ENCODE measurements at places on chromosomes 2 and 18. TPM values are rescaled to one million over a fixed set of nuclear protein-coding genes. Genes with fewer than 3 reads are reported as not detected.
A peak's percentile ranks its signal among the peaks of the same experiment; 100 is the strongest.

- no peak for DNase-seq
- no peaks in the 10 kb centered on the region for H3K4me1 ChIP-seq
- H3K36me3 ChIP-seq, result no peaks in the 10 kb centered on the region
- H3K27ac ChIP-seq, result no peak overlapping the region
Measured at GRCh38 chr2:82000606-82001005, 1696.1 kb upstream of the LRRTM1 start.

DNA sequence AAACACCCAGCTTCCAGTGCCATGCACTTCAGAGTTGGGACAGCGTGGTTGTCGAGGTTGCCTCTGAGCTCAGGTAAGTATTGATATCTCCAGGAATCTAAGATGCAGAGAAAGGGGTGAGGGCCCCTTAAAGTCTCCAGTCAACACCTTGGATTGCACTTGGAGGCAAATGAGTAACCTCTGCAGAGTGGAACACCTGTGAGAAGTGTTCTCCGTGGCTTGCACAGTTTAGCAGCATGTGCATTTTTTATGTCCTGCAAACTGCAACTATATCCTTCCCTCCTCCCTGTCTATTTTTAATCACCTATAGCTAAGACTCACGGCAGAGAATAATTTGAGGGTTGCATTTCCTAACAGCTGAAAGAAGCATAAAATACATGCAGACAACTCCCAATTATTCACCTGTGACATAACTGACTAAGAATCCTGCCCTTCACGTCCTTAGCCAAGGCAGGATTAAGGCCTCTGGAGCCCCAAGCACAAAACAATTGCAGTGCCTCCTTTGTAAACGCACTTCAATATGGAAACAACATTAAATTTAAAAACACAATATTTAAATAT is 1.6 kb upstream of the ZNF385B start:
- peaks cover 4% of the 10 kb centered on the region for H3K4me1 ChIP-seq
- DNase-seq, result no peak
- no peak overlapping the region for H3K4me3 ChIP-seq
- H3K27ac ChIP-seq, result no peak overlapping the region

GRCh38 chr2:42859791-42860190 is 67.4 kb upstream of the HAAO start:
- no peak overlapping the region for H3K27ac ChIP-seq
- no peaks in the 10 kb centered on the region for H3K4me1 ChIP-seq
- no peak overlapping the region for H3K4me3 ChIP-seq
- DNase-seq, result no peak
- no peaks in the 10 kb centered on the region for H3K36me3 ChIP-seq

- H3K4me1 ChIP-seq, result no peaks in the 10 kb centered on the region
- no peak overlapping the region for H3K4me3 ChIP-seq
- H3K27ac ChIP-seq, result no peak overlapping the region
- H3K36me3 ChIP-seq, result no peaks in the 10 kb centered on the region
Measured at GRCh38 chr2:79723830-79724229, 211.0 kb downstream of the CTNNA2 start.

GRCh38 chr2:43011158-43011491 is 215.3 kb downstream of the ZFP36L2 start:
- no peaks in the 10 kb centered on the region for H3K27me3 ChIP-seq
- no peak overlapping the region for H3K4me3 ChIP-seq
- no peak overlapping the region for H3K27ac ChIP-seq
- H3K36me3 ChIP-seq, result no peaks in the 10 kb centered on the region
- H3K4me1 ChIP-seq, result no peaks in the 10 kb centered on the region

DNA sequence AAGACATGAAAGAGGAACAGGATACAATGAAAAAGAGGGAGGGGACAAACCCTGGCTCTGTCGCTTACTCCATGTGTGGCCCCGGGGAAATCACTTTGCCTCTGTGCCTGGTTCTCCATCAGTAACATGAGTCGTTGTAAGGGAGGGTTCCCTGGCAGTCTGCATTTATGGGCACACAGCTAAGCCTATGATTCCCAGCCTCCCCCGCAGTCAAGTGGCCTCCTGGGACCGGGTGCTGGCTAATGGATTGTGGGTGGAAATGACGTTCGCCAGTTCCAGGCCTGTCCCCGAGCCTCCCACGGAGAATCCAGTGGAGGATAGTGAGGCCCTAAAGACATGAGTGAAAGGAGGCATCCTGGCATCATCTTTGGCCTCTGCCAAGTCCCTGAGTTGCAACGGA is 42.7 kb downstream of the SFXN5 start:
- H3K4me1 ChIP-seq, result no peaks in the 10 kb centered on the region
- H3K36me3 ChIP-seq, result no peaks in the 10 kb centered on the region
- no peak for DNase-seq
- H3K4me3 ChIP-seq, result no peak overlapping the region

GRCh38 chr2:101983928-101984327 is 7.8 kb upstream of the IL1R2 start:
- H3K4me3 ChIP-seq, result no peak overlapping the region
- H3K36me3 ChIP-seq, result no peaks in the 10 kb centered on the region
- H3K27ac ChIP-seq, result no peak overlapping the region

DNA sequence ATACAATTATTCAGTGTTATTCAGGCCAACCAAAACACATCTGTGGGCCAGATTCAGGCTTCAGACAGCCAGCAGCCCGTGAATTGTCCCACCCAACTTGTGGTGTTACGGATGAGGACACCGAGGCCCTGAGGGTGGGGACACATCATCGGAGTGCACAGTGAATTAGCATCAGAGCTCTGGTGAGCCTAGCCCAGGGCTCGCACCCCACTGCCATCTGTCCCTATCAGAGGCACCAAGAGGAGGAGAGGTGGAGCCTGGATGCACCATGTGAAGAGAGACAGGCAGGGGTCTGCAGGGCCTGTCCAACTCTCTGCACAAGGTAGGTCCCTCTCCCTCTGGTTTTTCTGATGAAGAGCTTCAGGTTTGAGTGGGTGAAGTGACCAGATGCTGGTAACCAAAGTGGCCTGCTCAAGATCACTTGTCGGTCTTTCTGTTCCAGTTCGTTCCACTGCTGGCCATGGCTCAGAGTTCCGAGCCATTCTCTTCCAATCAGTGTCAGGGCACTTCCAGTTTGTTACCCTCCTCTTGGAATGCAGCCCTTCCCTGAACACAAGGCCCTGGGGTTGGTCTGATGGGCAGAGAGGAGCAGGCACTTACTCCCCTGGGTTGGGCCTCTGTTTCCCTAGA is 14.8 kb upstream of the GLI2 start:
- no peaks in the 10 kb centered on the region for H3K4me1 ChIP-seq
- no peaks in the 10 kb centered on the region for H3K27me3 ChIP-seq
- no peak overlapping the region for H3K4me3 ChIP-seq
- H3K36me3 ChIP-seq, result no peaks in the 10 kb centered on the region
- no peak overlapping the region for H3K27ac ChIP-seq

GRCh38 chr18:31965316-31965970 is 22.5 kb upstream of the TRAPPC8 start:
- H3K27me3 ChIP-seq, result no peaks in the 10 kb centered on the region
- no peak for DNase-seq
- no peaks in the 10 kb centered on the region for H3K4me1 ChIP-seq
- no peaks in the 10 kb centered on the region for H3K36me3 ChIP-seq

DNA sequence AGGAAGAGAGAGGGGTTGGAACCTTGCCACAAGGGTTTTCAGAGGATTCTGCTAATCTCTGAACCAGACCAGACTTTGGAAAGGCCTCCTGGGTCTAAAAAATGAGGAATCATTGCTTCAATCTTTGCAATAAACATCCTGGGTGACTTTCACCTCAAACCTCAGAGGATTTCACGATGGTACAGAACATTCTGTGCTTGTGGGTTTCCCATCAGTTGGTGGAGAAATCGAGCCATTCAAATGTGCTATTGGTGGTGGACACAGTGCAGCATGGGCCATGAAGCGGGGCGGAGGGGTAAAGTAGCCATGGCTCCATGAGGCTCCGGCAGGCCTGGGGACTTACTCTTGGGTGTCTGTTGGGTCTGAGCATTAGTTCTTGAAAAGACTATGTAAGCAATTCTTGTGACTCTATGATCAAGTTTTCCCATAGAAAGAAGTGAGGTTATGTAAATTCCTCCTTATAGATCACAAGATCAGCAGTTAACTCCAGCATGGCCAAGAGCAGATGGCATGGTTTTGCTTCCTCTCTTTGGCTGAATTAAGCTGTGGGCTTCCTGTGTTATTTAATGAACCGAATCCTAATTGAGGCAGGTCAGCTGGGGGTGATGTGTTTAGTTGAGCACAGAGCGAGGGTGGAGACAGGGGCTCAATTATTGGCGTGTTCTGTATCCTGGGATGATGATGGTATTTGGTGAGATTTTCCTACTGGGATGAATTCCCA is 1.9 kb upstream of the IL1R2 start:
- DNase-seq, result no peak
- H3K4me1 ChIP-seq, result peaks cover 9% of the 10 kb centered on the region
- no peak overlapping the region for H3K27ac ChIP-seq
- no peak overlapping the region for H3K4me3 ChIP-seq
- H3K36me3 ChIP-seq, result no peaks in the 10 kb centered on the region

DNA sequence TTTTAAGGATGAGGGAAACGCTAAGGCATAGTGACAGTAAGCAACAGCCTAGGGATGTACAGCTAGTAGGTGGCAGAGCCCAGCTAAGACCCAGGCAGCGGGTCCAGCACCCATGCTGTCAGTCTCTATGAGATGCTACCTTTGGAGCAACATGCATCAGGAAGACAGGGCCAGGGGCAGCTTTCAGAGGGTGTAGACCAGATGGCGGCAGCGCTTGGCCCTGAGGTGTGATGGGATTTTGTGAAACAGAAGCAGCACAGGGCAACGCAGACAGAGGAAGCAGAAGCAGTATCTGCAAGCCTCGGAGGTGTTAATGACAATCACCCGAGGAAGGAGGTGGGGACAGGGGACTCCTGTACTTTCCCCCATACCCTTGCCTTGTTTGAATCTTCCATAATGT is 43.2 kb downstream of the SDC1 start:
- H3K27ac ChIP-seq, result no peak overlapping the region
- H3K27me3 ChIP-seq, result peaks cover 6% of the 10 kb centered on the region
- H3K36me3 ChIP-seq, result no peaks in the 10 kb centered on the region
- DNase-seq, result no peak

DNA sequence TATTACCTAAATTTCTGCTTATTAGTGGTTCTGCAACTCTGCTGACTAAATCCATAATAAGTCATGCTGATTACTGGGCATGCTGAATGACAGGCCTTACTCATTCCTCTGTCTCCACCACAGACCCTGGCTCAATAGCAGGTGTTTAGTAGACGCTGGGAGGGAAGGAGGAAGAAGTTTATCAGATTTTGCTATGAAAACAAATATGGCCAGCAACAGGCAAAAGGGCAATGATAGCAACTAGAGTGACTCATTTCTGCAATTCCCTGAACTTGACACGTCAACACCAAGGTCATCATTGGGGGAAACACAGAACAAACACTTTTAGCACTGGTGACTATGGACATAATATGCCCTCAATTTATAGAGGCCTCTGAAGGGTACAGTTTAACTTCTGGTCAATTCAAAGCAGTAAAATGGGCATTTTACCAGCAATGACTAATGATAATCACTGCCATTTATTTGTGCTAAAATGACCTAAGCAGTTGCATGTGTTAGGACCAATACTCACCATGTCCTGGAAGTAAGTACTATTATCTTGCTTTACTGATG is 35.2 kb downstream of the TMEM163 start:
- H3K27ac ChIP-seq, result no peak overlapping the region
- no peak for DNase-seq
- H3K4me3 ChIP-seq, result no peak overlapping the region
- H3K36me3 ChIP-seq, result no peaks in the 10 kb centered on the region
- peaks cover 20% of the 10 kb centered on the region for H3K4me1 ChIP-seq

DNA sequence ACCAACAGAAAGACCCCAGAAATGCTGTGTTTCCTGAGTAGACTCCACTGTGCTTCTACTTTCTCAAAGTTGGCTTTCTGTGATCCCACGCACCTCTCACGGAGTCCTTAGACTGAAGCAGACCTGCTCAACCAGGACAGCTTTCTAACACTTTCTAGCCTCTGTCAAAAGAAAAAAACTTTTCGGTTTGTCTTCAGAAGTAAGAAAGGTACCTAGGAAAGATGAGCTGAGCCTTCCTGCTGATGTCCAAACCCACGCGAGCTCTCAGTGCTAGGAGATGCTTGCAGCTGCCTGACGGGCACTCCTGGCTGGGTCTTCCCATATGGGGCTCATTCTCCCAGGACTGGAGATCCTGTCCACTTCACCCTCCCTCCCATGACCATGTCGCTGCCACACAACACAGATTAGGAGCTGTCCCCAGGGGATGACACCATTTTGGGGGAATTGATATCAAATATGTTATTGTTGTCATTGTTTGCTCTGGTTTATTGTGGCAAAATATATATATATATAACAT is 49.2 kb upstream of the DAPL1 start:
- no peaks in the 10 kb centered on the region for H3K36me3 ChIP-seq
- no peak overlapping the region for H3K27ac ChIP-seq
- no peak for DNase-seq

GRCh38 chr2:134231965-134232340 is 21.9 kb upstream of the MGAT5 start:
- H3K27me3 ChIP-seq, result no peaks in the 10 kb centered on the region
- H3K27ac ChIP-seq, result peak overlapping the region; percentile 66
- DNase-seq, result no peak
- H3K36me3 ChIP-seq, result no peaks in the 10 kb centered on the region

DNA sequence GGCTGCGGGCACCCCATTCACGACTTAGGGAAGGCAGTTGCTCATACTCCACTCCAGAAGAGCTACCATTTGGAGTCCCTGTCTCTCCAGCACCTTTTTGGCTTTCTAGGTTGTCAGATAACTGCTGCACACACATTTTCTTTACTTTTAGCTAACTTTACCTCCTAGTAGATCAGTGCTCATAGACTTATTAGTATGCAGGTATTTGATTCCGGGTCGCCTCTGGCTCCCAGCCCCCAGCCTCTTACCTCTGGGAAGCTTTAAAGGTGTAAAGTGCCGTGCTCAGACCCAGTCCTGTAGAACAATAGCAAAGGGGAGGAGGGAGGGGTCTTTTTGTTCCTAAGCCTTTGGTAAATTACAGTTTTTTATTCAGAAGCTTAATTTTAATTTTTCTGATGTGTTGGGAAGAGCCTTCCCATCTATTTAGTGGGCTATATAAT is 102.9 kb downstream of the SPTBN1 start:
- no peak for DNase-seq
- H3K27ac ChIP-seq, result peak overlapping the region; percentile 75
- no peaks in the 10 kb centered on the region for H3K36me3 ChIP-seq
- H3K4me3 ChIP-seq, result peak overlapping the region; percentile 72

TACR1 gene
- total RNA-seq, result not detected

REEP1 gene
- not detected for total RNA-seq

SPHKAP gene
- total RNA-seq, result not detected

CHST10 gene
- total RNA-seq, result 1.9 TPM

SERPINB4 gene
- total RNA-seq, result not detected

MAL gene
- 101 TPM for total RNA-seq
